ENCODE measurements at places on chromosomes 6 and 20.

- no peak for DNase-seq
These were observed 618.5 kb downstream of the EYS start for GRCh38 chr6:65088575-65088974.

GRCh38 chr6:30744054-30744805 lies at the start of gene IER3:
IER3 (minus strand) TSS chr6:30744547; CDS start chr6:30744518, 29 bp downstream.
- peak; percentile 65 for DNase-seq

GRCh38 chr6:14505401-14505800 lies 387.8 kb downstream of the CD83 start:
- DNase-seq: no peak

DNA sequence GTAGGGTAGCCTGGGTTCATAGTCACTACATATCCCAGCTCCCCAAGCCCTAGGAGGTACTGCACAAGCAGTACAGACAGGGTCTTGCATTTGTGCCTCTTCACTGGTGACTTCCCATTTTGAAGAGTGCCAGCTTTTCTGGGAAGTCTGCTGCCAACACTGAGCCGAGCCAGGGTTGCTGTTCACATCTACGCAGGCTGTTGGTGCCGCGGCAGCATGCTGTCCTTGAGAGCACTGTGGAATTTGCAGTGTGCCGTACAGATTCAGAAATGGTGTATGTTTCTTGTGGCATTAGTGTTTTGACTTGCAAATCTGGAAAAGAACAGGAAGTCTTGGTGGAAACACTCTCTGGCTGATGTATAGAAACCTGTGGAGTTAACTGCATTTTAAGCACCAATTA lies 67.5 kb downstream of the JARID2 start:
- no peak for DNase-seq

- no peak for DNase-seq
These were observed 10.5 kb upstream of the DSTN start for GRCh38 chr20:17559338-17559737.

DNA sequence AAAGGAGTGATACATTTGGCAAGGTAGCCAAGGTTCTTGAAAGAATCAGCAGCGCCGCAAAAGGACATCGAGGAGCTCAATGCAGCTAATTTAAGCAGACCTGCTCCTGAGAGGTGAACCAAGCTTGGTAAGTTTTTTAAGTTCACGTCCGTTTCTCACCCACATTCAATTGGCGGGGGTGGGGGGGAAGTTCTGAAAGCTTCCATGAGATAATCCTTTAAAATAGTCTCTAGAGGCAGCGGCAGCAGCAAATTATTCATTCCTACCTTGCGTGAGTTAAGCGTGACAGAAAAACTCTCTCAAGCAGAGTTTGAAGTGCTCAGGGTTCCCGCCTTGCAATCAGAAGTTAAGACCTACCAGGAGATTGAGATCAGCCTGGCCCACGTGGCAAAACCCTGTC lies 97.3 kb upstream of the NHSL1 start:
- DNase-seq: no peak

- no peak for DNase-seq
These were observed 57.1 kb downstream of the MAP3K4 start for GRCh38 chr6:161048641-161049040.

- DNase-seq: no peak
These were observed 76.0 kb downstream of the THBS2 start for GRCh38 chr6:169177516-169178166.

DNA sequence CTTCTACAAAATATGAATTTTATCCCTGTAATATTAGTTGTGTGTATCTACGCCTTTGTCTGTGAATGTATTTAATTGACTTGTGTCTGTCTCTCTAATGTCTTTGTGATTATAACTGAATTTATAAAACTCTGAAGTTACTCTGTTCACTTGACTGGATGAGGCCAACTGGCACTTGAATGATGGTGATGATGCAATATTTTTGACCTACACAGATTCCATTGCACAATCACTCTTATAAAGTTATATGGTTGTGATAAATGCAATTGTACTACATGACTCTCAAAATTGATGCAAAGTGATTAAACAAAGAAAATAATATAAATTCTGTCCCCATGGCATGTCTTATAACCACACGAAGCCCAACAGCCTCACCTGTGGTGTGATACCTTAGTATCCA lies 287.3 kb upstream of the PLN start:
- no peak for DNase-seq

- no peak for DNase-seq
These were observed 13.5 kb upstream of the SNAI1 start for GRCh38 chr20:49969234-49969633.

All from activated CD4-positive, alpha-beta T cell treated with anti-CD3 and anti-CD28 coated beads for 1 hour (primary cell).